ENCODE measurements at places on chromosomes 3 and 15. TPM values are rescaled to one million over a fixed set of nuclear protein-coding genes. Genes with fewer than 3 reads are reported as not detected.

DNA sequence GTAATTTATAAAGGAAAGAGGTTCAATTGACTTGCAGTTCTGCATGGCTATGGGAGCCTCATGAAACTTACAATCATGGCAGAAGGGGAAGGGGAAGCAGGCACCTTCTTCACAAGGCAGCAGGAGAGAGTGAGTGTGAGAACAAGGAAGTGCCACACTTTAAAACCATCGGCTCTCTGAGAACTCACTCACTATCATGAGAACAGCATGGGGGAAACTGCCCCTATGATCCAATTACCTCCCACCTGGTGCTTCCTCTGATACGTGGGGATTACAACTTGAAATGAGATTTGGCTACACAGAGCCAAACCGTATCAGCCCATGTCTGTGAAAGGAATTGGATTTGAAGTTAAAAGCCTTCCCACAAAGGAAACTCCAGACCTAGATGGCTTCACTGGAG, 39.1 kb downstream of the TKT start:
- no peak for DNase-seq

DNA sequence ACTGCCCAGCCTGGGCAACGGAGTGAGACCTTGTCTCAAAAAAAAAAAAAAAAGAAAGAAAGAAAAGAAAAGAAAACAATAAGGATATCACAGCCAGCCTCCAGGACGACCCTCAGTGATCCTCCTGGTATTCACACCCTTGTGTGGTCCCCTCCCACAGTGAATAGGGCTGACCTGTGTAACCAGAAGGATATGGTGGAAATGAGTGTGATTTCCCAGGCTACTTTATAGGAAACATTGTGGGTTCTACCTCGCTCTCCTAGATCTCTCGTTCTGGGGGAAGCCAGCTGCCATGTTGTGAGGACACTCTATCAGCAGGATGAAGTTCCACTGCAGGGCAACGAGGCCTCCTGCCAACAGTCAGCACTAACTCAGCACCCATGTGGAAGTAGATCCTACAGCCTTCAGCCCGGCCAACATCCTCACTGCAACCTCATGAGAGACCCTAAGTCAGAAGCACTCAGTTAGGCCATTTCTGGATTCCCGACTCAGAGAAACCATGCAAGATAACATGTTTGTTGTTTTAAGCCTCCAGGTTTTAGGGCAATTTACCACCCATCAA, 11.1 kb downstream of the RFTN1 start:
- DNase-seq = no peak

- DNase-seq = no peak
Measured at GRCh38 chr3:4906107-4906621, 73.1 kb upstream of the BHLHE40 start.

DNA sequence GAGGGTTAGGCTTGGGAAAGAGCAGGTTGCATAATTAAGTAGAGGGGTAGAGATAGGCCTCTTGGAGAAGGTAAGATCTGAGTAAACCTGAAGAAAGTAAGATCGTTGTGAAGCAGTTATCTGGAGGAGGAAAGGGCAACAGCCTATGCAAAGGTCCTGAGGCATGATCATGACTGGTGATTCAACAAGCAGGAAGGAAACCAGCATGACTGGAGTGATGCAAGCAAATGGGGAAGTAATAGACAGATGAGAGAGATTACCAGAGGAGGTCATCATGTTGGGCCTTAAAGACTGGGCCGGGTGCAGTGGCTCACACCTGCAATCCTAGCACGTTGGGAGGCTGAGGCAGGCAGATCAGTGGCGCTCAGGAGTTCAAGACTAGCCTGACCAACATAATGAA, 360.2 kb downstream of the EPHB1 start:
- DNase-seq = no peak

DNA sequence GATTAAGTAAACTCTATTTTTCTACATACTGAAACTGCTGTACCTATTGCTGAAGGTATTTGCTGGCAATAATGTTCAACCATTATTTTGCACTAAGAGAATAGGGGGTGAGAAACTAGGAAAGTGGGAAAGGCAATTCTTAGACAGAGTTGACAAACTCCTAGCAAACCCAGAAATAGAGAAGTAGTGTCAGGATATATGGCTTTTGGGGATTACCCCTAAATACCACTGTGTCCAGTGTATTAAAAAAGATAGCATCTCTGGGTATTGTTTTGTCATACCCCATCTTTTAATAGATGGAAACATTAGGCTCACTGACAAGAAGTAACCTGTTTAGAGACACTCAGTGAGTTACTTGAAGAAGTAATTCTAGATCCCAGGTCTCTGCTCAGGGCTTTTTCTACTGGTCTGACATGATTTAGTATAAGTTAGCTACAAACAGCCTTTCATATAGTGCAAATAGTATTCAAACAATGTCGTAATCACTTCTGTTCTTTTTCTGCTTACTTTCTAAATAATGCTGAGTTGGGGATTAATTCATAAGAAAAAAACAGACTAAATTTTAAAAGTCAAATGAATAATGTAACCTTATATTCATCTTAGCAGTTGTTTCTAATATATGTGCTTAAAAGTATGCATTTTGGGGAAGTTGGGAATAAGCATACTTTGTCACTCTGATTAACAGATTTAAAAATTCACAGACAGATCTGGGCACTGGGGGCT, 107.2 kb downstream of the IL1RAP start:
- DNase-seq = no peak

DNA sequence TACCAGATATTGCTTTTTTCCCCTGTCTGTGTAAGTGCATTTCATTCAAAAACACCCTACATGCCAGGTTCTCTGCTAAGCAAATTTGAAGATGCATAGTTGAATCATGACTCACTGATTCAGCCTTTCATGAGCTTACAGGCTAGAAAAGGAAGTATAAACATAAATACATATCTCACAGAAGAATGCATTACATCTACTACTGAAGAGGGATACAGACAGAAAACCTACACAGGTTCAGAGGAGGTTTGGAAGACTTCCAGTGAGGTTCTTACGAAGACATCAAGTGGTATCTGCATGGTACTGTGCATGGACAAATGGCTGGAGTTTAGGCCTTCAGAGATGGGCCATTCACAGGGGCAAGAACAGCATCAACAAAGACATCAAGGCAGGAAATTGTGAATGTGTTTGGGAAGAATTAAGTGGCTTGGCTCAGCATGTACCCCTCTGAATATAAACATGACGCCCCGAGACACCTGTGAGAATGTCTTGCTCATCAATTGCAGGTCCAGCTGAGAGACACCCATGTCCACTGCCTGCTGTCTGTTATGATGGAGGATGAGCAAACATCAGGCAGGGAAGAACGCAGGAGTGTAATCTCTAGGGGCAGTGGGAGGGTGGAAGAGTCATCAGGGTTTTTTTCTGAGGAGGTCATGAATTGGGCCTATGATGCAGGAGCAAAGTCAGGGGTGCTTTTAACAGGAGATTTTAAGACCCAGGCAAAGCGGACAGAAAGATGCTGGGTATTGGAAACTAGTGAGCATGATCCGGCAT, 105.1 kb upstream of the GALNT15 start:
- no peak for DNase-seq

GRCh38 chr15:98131924-98132323, 171.4 kb downstream of the ARRDC4 start:
- no peak for DNase-seq

GRCh38 chr3:179063945-179064560, 7.6 kb downstream of the ZMAT3 start:
- no peak for DNase-seq

DNA sequence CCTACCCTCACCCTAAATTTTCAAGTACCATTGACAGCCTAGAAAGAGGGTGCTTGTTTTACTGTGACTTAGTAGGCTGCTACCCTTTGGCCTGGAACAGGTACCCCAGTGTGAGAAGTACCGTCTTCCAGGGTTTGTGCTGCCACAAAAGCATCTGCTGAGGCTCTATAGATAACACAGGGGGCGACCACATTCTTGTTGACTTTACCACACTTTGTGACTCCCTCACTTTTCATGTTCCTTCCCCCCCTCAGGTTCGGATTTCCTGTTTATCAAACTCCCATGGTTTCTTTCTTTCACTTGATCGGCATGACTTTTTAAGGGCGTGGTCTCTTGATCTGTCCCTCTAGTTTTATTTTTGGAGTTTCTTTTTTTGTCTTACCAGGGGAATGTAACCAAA, 23.5 kb downstream of the EXOG start:
- DNase-seq = no peak

GRCh38 chr3:49790626-49791411, 4.5 kb upstream of the IP6K1 start:
- DNase-seq = no peak

- DNase-seq = no peak
Measured at GRCh38 chr3:183044547-183045229, 54.6 kb downstream of the MCCC1 start.

- no peak for DNase-seq
Measured at GRCh38 chr3:65776494-65776893, 262.2 kb downstream of the MAGI1 start.

- no peak for DNase-seq
Measured at GRCh38 chr3:117846238-117846637, 1136.7 kb downstream of the TUSC7 start.

DNA sequence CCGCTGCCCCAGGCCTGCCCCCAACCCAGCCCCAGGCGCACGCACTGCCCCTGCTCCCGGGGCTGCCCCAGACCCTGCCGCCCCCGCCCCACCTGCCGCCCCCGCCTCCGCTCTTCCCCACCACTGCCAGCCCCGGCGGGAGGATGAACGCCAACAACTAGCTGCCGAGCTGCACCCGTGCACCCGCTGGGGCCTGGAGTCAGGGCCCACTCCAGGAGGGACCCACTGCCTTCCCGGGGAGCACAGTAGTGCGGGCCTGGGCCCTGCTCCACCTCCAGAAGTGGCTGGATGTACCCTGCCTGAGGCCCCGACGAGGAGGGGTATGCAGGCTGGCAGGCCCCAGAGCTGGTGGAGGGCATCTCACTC, 10.9 kb downstream of the ZBTB47 start:
- DNase-seq = no peak

DNA sequence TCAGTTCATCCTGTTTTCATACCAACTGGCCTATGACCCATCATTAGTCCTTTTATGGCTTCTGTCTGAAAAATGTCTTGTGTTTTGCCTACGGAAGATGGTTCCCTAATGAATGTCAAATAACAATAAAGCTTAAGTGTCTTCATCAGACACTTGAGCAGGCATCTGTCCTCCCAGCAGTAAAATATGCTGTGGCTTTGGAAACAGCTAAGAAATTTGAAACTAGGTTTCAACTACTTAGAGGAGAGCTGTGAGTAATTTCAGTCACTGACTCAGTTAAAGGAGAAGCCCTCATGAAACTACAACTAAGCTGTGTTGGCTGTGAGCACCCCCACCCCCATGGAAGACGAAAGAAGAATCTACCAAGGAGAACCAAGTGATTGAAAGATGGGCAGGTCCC, 409.4 kb upstream of the PPP2R3A start:
- no peak for DNase-seq

- DNase-seq = no peak
Measured at GRCh38 chr15:92109191-92109873, 255.8 kb downstream of the SLCO3A1 start.

GRCh38 chr15:80891006-80891405, 98.6 kb downstream of the MESD start:
- DNase-seq = no peak

- DNase-seq = no peak
Measured at GRCh38 chr3:16917256-16917935, 32.6 kb downstream of the PLCL2 start.

DNA sequence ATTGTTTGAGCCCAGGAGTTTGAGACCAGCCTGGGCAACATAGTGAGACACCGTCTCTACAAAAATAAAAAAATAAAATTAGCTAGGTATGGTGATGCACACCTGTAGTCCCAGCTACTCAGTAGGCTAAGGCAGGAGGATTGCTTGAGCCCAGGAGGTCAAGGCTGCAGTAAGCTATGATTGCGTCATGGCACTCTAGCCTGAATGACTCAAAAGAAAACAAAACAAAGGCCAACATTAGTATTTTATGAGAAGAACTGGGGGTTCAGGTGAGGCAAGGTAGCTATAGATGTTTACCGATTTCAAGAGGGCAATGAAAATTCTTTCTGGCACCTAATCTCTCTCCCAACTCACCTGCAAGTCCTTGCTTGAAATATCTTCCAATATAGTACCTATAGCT, 77.2 kb downstream of the GREM1 start:
- no peak for DNase-seq

DNA sequence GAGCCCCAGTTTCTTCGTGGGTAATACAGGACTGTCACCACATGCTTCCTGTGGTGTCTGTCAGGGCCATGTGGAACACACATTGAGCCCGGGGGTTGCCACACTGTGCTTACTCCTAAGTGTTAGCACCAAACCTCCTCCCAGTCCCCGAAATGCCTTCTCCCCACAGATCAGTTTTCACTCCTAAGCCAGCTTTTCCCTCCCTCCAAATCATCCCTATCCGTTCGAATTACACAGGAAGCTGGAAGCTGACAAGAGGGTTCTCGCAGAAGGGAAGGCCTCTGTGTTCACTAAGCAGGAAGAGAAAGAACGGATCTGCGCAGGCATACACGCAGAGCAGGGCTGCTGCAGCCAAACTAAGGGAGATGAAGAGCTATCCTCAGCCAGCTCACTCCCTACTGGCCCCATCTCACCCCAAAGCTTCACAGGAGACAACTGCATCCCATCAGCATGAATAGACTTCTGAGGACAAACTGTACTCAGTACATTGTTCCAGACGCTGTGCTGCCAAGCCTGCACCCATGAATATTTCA, 32.3 kb downstream of the XXYLT1 start:
- DNase-seq = peak; percentile 70

DNA sequence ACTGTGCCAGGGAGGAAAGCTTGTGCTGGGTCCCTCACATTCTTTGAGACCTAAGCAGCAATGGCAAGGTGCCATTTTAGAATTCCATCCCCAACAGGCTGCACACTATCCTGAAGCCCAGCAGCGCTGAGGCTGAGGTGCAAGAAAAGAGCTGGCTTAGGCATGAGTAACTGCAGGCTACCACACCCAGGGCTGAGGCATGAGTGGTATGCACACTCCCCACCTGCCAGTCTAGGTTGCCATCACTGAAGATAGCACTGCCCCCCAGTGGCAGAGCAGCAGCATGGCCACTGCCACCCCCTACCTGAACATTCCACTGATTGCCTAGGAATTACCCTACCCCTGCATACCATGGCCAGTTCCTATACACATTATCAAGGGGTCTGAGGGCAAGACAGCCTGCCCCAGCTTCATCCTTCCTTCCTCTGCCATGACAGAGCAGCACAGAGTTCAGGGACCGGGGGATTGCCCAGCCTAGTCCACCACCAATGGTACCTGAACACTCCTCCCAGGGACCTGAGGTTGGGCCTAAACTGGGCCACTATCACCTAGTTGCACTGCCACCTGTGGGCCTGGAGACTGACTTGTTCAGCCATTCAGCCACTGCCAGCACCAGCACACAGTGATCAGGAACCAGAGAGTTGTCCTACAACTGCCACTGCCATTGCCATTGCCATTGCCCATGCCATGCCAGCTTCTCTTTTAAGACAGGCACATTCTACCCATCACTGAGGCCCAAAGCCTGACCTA, 129.8 kb downstream of the SATB1 start:
- peak; percentile 46 for DNase-seq

CYP19A1 gene
- 1.3 TPM for total RNA-seq

PAQR5 gene
- total RNA-seq = 3.5 TPM

TM4SF18 gene
- 6.1 TPM for total RNA-seq

TMEM158 gene
- total RNA-seq = not detected

CP gene
- 24.5 TPM for total RNA-seq

RPL39L gene
- 7.0 TPM for total RNA-seq

C2CD4A gene
- total RNA-seq = not detected

GRAMD2A gene
- not detected for total RNA-seq

RAB6B gene
- 27.2 TPM for total RNA-seq

GPR149 gene
- total RNA-seq = not detected

All from right cardiac atrium (tissue), 5 donors.